ENCODE measurements at places on chromosomes 7 and 10.

DNA sequence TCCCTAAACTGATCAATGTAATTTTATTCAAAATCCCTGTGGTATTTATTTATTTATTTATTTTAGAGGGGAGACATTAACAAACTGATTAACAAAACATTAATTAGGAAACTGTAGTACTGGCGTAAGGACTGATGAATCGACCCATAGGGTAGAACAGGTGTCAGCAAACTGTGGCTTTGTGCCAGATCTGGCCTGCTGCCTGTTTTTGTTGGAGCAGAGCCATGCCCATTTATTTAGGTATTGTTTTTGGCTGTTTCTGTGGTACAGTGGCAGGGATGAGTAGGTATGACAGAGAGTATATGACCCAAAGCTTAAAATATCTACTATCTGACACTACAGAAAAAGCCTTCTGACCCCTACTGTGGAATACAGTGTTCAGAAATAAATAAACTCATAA is 332.5 kb upstream of the ETV1 start:
- no peak for DNase-seq

GRCh38 chr7:12814828-12815227 is 127.4 kb downstream of the ARL4A start:
- DNase-seq: no peak

GRCh38 chr7:22361795-22362194 is 4.8 kb upstream of the RAPGEF5 start:
- DNase-seq: no peak

- DNase-seq: no peak
Observed at GRCh38 chr7:106890952-106891351, 25.9 kb downstream of the PIK3CG start.

- DNase-seq: no peak
Observed at GRCh38 chr10:48595539-48595932, 9.3 kb downstream of the ARHGAP22 start.

GRCh38 chr10:73800560-73801252 is 10.7 kb downstream of the NDST2 start:
- DNase-seq: no peak

DNA sequence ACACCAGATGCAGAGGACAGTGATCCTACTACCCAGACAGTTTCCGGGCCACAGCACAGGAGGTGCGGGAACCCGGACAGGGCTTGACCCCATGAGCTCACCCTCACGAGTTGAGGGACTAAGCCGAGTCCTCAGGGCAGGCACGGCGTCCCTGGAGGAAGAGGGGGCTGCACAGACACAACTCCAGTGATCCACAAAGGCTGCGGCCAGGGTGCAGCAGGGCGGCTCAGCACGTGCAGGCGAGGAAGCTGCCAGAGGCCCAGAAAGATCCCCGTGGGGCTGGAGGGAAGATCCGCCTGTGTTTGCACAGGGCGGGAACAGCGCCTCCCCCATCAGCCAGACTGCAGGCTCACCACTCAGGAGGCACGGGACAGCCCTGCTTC is 45.9 kb upstream of the TMEM72 start:
- DNase-seq: no peak

- DNase-seq: no peak
Observed at GRCh38 chr7:127962589-127963361, 68.5 kb downstream of the LRRC4 start.

DNA sequence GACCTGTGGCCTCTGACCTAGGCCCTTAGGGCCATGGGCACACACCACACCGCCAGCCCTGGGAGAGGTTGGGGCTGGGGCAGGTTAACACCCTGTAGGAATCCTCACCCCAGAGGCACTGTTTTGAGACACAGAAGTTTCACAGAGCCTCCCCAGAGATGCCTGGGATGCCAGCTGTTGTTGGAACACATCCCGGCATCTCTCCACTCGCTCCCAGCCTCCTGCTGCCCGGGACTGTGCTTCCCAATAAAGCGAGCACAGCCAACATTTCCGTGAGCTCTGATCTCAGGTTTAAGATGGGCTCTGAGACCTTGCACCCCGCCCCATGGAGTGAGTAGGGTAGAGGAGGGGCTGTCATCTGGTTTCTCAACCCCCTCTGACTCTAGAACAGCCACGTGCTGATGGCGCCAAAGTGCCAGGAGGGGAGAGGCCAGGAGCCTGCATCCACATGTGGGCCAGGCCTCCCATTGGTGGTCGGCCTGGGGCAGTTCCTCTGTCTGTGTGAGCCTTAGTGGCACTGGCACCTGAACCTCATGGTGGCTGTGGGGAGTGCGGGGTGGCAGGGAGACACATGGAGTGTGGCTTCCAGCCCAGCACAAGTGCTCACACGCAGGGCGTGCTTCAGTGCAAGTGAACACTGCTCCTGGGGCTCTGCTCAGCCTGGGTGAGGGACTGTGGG is 54.7 kb downstream of the RASGEF1A start:
- no peak for DNase-seq

DNA sequence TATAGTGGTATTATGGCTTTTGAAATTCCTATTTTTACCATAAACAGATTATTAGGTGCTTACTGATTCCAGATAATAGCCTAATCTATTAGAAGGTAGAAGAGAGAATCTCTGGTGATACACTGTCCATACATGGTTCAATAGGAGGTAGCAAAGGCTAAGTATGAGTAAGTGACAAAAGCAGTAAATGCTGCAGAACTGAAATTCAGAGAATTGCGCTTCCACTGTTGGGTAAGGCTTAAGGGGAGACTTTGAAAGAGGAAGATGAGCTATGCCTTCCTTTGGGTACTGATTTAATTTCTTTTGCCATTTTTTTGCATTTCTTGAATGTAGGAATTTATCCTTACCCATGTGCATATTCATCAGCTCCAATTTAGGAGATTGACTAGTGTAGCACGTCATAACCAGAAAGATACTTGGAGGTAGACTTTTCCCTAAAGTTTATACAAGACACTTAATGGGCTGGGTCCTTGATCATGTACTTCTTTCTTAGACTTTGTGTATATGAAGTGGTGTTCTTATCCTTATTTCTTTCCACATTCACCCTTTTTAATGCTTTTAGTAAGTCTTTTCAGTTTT is 15.3 kb downstream of the MKLN1 start:
- no peak for DNase-seq

- no peak for DNase-seq
Observed at GRCh38 chr7:55224111-55224510, 141.0 kb upstream of the LANCL2 start.

DNA sequence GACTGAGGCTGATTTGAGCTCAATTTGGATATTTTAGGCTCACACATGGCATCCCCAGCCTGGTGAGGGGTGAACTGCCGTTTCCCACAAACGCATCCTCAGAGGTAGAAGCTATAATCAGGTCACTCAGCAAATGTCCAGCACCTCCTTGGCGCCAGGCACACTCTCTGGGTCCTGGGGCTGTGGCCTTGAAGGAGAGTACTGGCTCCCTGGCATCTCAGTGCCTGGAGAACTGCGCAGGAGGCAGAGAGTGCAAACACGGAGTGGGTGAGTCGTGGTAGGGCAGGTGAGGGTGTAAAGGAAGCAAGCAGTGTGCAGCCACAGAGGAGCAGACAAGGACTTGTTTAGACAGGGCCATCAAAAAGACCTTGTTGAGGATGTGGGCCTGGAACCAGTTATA is 224.0 kb upstream of the ZNF32 start:
- DNase-seq: no peak

Data from CD4-positive, alpha-beta T cell (primary cell).